ENCODE measurements at places on chromosomes 16 and 17. TPM values are rescaled to one million over a fixed set of nuclear protein-coding genes. Genes with fewer than 3 reads are reported as not detected.
A peak's percentile ranks its signal among the peaks of the same experiment; 100 is the strongest.

DNA sequence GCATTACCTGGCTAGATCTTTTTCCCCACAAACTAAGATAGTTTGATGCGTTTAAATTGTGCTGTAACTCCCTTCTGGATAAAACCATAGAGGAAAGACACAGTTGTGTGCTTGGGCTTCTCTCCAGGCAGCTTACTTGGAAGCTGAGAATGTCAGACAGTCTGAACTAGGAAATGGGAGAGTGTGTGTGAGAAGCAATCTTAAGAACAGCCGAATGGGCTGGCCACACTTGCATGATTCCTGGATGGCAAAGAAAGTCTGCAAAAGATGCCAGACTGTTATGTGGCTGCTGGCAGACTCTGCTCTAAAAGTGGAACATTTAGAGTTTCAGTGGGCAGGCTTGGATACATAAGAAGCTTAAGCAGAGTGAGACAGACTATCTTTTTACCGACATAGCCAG is 384.3 kb upstream of the PSMD7 start:
- DNase-seq: no peak

GRCh38 chr16:228151-228851 is 948 bp downstream of the LUC7L start:
- DNase-seq: peak; percentile 33

DNA sequence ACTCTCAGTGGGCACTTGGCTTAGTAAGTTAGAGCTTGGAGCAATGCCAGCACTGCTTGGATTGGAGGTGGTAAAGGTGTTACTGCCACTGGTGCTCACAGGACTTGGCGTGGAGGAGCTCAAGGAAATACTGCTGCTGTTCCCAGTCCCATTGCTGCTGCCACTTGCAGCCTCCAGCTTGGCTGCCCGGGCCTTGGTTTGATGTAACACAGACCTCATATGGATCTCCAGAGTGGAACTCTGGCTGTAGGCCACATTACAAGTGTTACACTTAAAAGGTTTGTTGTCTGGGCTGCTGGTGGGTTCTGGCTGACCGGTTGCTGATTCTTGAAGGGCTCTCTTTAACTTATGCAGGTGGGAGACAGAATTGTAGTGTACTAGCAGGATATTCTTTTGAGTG is 250.3 kb downstream of the ZFHX3 start:
- no peak for DNase-seq

DNA sequence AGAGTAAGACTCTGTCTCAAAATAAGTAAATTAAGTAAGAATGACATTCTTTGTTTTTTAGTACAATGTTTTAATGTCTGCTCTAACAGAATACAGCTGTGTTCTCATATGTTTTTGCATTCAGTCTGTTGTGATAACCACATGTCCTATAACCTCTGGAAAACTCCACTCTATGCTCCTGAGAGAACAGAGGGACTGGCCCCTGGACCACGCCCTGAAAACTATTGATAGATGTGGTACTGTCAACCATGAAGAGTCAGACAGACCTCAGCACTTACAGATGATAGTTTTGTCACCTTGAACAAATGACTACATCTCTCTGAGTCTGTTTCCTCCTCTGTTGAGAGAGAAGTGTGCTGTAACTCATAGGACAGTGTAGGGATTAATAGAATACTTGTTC is 7.9 kb downstream of the SUPT6H start:
- no peak for DNase-seq

DNA sequence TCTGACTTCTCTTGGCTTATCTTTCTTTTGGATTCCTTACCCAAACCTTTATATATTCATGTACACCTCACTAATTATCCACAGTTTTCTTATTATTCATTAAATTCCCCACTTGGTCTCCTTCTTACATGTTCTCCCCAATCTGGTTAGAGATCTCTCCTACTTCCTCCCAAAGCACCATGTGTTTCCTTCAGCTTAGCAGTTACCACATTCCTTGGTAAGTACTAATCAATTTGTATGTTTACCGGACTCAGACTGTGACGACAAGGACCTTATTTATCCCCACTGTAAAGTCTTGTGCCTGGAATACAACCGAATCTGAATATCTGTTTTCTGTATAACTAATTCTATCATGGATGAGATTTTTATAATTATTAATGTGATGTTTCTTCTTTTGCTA is 389.5 kb downstream of the KCNJ2 start:
- no peak for DNase-seq

GRCh38 chr17:17959520-17960361 is 12.5 kb downstream of the TOM1L2 start:
- no peak for DNase-seq

DNA sequence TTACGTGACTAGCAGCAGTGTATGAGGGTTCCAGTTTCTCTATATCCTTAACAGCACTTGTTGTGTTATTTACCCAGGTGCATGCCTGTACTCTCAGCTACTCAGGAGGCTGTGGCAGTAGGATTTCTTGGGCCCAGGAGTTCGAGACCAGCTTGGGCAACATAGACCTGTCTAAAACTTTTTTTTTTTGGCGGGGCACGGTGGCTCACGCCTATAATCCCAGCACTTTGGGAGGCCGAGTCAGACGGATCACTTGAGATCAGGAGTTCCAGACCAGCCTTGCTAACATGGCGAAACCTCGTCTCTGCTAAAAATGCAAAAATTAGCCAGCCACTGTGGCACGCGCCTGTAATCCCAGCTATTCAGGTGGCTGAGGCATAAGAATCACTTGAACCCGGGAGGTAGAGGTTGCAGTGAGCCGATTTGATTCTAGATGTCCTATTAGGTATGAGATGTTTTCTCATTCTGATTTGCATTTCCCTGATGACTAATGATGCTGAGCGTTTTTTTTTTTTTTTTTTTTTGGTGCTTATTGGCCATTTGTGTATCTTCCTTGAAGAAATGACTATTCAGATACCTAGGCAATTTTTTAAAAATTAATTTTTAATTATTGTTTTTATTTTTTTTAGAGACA is 13.4 kb downstream of the CASC3 start:
- no peak for DNase-seq

DNA sequence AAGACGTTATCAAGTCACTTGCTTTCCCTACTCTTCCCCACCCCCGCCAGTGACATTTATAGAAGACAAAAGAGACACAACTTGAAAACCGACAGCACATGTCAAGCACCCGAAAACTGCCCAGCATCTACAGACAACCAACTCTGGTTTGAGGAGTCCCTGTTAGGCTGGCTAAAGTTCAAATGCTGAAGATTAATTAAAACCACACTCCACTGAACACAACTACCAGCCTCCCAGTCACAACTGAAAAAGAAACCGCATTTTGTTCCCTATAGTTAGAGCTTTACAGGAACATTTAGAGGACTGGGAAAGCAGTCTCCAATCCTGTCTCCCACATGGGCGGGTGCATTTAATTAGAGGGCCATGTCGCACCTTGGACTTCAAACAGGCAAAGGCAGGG is 73.0 kb upstream of the COX10 start:
- no peak for DNase-seq

DNA sequence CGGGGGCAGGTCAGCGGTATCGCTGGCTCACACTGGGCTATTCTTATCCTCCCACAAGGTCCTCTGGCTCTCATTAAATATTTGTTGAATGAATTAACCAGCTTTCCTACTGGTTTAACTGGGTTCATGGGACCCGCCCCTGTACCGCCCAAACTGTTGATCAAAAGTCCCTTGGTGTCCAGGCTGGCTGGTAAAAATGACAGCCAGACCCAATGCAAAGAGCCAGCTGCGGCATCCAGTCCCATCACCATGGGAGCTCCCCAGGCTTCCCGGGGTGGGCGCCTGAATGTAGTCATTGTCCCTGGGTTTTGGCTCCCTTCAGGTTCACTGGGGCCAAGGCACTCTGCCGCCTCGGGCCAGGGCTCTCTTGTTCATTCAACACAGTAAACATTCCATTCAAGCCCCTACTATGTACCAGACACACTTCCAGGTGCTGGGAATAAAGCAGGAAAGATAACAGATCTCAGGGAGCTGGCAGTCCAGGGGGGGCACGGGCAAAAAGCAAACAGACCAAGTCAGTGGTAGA is 11.7 kb upstream of the ATP2C2 start:
- DNase-seq: no peak

GRCh38 chr16:638034-638543 is 2.0 kb upstream of the METTL26 start:
- DNase-seq: peak; percentile 37

Gene UTS2R
- total RNA-seq: 0.49 TPM

Gene HBA1
- not detected for total RNA-seq

Gene SEZ6L2
- total RNA-seq: 55.8 TPM

Gene KRT14
- total RNA-seq: not detected

Gene STAT5A
- total RNA-seq: 14.6 TPM

Gene DNAH2
- 0.38 TPM for total RNA-seq

Gene TMEM88
- not detected for total RNA-seq

All from GM23338 (cell line).